ENCODE measurements at places on chromosomes 2 and 18.
A peak's percentile ranks its signal among the peaks of the same experiment; 100 is the strongest.

GRCh38 chr2:190961918-190962487, 52.0 kb downstream of the STAT1 start:
- DNase-seq = no peak

GRCh38 chr2:181188605-181189004, 208.2 kb downstream of the UBE2E3 start:
- DNase-seq = no peak

DNA sequence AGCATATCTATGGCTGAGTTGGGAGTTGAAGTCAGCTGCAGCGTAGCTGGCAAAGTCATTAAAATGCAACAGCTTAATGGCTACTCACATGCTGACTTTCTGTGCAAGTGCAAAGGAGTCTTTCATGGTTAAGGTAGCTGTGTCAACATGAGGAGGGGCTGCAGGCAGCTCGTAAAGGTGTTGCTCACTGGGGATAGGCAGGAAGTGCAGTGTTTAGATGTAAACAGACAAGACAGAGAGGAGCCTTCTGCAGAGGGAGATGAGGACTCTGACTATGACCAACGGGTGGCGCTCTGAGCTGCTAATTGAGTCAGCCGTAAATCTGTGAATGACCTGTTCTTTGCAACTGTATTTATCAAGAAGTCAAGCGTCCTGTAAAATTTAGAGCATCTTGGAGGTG, 22.3 kb upstream of the CAVIN2 start:
- DNase-seq = peak; percentile 75

GRCh38 chr18:35732636-35733035, 151.1 kb downstream of the GALNT1 start:
- no peak for DNase-seq

GRCh38 chr2:236887953-236888793, 197.5 kb upstream of the COPS8 start:
- no peak for DNase-seq

DNA sequence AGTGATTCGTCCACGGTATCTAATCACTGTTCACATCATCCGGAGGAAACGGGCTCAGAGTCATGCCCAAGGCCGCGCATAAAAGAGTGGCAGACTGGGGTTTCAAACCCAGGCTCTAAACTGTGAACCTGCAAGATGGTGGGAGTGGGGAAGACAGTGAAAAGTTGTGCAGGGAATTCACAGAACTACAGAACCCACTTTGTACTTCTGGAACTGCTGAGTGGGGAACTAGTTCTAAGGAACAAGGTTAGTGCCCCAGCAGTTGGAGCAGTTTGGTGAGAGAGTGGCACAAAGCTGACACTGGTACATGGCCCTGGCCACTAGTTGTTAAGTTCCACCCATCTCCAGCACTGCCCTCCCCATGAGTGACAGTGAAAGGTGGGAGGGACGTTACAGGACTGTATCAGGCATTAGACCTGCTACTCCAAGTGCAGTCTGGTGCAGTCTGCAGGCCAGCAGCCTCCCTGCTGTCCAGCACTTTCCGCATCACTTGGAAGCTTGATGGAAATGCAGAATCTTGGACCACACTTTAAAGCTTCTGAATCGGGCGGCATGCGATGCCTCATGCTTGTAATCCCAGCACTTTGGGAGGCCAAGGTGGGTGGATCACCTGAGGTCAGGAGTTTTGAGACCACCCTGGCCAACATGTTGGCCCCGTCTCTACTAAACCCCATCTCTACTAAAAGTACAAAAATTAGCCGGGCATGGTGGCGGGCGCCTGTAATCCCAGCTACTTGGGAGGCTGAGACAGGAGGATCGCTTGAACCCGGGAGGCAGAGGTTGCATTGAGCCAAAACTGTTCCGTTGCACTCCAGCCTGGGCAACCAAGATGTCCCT, 47.3 kb downstream of the C2orf42 start:
- DNase-seq = peak; percentile 52

DNA sequence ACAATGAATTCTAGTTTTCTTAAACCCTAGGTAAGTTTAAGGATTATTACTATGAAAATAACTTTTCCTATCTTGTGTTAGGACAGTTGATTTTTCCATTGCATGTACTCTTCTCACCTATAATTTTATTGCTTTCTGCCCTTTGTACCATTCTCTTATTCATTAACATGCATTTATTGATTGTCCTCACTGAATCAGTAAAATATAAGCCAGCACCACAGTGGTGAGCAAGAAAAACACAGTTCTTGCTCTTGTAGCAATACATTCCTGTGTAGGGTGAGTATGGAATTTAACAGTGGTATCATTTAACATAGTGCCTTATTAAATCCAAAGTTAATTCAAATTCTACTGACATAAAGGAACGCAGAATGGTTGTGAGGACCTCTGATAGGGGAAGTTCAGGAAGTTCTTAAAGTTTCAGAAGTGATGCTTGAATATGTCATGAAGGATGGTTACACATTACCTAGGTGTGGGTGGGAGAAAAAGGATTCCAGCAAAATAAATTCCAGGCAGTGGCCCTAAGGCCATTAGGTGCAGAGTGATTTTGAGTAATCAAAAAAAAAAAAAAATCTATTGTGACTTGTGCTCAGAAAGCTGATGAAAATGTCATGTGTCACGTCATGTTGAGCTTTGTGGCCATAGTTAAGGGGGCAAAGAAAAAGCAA, 104.7 kb upstream of the DSEL start:
- no peak for DNase-seq

GRCh38 chr2:37866171-37866934, 58.7 kb upstream of the RMDN2 start:
- no peak for DNase-seq

DNA sequence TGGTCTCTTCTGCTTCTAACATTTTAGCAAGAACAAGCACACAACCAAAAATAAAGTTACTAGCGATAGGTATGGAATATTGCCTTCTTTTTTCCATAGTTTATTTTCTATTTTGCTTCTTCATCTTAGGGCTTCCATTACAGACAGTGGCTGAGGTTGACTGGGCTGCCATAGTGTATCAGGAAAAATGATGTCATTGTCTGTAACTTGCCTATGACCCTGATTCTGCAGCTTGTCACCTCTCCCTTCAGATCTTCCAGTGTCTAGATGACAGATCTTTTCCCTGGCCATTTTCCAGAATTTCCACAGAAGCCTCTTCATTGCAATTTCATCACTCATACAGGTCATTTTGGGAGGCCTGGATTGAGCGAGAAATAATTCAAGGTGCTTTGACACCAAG, 308.5 kb downstream of the EPHA4 start:
- DNase-seq = no peak

GRCh38 chr2:169452080-169452479, 27.2 kb upstream of the BBS5 start:
- peak; percentile 18 for DNase-seq

DNA sequence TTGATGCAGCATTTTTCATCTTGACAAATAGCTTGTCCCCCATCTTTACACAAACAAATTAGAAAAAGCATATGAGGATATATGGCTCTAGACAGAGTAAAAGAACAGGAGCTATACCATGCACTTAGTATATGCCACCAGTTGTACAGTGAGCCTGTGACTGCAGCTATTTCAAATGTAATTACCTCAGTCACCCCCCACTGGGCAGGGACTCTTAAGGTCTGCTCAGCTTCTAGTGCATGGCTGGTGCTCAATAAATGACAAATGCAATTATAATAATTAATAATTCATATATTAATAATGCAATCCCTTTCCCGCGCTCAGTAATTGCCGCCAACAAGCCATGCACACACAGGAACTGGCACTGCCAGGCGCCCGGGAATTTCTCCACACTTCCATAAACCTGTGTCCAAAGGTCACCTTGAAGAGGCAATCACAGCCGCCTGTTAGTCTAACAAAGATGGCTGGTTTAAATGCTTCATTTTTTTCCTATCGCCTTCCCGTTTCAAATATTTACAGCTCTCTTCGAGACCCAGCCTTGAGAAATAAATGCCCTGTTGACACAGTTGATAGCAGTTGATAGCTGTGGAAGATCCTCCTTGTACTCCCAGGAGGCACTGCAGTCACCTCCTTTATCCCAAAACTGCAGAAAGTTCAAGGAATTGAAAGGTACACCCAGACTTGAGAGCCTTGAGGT, 156.6 kb downstream of the INO80D start:
- no peak for DNase-seq

DNA sequence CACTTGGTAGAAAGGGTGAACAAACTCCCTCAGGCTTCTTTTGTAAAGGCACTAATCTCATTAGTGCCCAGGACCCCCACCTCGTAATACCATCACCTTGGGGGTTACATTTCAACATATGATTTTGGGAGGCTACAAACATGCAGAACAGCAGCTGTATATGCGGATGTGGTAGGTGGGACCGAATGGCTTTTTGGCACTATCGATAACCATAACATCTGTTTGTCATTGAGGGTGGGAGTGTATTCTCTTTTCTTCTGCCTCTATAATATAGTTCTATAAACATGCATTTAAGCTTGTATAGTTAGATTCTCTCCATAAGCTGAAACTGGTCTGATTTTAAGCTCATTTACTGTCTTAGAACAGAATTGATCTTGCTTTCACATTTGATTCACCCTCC, 239.1 kb upstream of the BOD1L2 start:
- DNase-seq = no peak

DNA sequence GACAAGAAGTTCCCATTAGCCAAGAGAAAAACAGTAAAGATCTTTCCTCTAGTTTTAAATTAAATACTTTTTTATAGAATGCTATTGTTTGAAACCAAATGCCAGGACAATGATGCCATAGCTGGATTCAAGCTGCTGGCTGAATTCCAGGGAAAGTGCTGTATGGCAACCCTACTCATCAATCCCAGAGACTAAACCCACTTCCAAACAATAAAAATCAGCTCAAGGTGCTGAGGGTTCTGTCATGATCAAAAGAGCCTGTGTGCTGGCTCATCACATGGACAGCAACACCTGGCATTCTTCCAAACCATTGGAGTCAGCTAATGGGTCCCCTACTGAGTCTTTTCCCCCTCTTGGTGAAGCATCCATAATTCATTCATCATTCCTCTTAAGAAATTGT, 53.7 kb upstream of the PARD3B start:
- DNase-seq = no peak

DNA sequence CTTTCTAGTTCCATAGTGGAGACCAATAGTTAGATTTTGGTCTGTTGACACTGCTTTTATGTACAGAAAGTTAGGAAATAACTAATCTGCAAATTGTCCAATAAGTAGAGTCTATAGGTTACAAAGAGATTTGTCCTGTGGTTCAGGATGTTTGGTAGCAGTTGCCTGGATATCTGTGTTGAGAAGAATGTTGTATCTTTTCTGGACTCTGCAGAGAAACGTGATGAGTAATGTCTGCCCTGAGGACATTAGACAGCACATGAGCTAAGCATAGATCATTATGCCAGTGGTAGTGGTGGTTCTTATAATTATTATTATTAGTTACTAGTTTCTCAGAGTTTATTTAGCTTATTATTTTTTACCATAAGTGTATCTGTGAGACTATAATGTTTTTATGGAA, 65.8 kb downstream of the ANKRD62 start:
- DNase-seq = no peak

- no peak for DNase-seq
These were observed 9.1 kb upstream of the LYPD6B start for GRCh38 chr2:149029307-149029965.

GRCh38 chr2:101828257-101828656, 130.8 kb downstream of the MAP4K4 start:
- DNase-seq = no peak

DNA sequence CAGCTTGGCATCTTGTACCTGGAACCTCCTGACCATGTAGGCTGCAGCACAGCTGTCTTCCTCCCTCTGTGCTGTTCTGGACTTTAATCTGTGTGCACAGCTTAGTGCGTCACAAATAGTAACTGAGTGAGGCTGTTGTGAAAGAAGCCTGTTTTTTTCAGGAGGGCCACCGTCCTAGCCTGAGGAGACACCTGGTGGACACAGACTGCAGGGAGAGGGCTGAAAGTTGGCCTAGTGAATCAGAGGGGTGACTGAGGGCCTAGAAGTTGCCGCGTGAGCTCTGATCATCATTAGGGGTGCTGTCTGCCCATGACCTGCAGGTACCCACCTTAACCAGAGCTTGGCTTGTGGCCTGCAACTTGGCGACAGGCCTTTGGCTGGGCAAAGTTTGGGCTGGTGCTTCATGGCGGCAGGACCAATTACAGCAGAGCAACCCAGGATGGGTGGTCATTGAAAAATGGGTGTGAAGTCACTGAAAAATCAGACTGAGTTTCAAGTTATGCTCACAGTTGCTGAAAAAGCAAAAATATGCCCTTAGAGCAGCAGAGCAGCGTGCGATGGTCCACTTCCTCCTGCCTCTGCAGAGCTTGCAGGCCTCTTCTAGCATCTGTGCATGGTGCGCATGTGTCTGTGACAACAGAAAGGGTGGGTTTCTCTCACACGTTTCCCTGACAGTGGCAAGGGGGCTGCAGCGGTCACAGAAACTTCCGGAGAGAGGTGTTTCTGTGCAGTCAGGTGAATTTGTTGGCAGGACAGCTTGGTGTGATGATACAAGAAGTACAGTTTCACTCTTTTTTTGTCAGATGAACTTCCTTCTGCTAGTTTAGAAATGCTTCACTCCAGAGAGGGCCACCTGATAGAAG, 9.6 kb downstream of the GDF7 start:
- no peak for DNase-seq

GRCh38 chr18:46706968-46707367, 49.9 kb downstream of the ST8SIA5 start:
- DNase-seq = no peak
